ENCODE measurements at places on chromosomes 12 and 14.

- DNase-seq: peak; percentile 64
Observed at GRCh38 chr14:20610002-20610765, 19.0 kb upstream of the RNASE12 start.

- DNase-seq: no peak
Observed at GRCh38 chr12:71440345-71440762, 756 bp downstream of the LGR5 start.

- DNase-seq: no peak
Observed at GRCh38 chr14:34536951-34537676, 2.4 kb downstream of the EAPP start.

- no peak for DNase-seq
Observed at GRCh38 chr14:59336098-59336497, 129.1 kb downstream of the GPR135 start.

Measured in activated CD4-positive, alpha-beta T cell treated with anti-CD3 and anti-CD28 coated beads, Interleukin-2, amount 50 U/mL, for 1 hour (primary cell).